ENCODE measurements at places on chromosomes 16 and 17. TPM values are rescaled to one million over a fixed set of nuclear protein-coding genes. Genes with fewer than 3 reads are reported as not detected.

GRCh38 chr16:89202422-89203215 lies 2.3 kb upstream of the SLC22A31 start:
- DNase-seq, result no peak

- no peak for DNase-seq
These were observed 450.6 kb upstream of the PSMD7 start for GRCh38 chr16:73846007-73846330.

DNA sequence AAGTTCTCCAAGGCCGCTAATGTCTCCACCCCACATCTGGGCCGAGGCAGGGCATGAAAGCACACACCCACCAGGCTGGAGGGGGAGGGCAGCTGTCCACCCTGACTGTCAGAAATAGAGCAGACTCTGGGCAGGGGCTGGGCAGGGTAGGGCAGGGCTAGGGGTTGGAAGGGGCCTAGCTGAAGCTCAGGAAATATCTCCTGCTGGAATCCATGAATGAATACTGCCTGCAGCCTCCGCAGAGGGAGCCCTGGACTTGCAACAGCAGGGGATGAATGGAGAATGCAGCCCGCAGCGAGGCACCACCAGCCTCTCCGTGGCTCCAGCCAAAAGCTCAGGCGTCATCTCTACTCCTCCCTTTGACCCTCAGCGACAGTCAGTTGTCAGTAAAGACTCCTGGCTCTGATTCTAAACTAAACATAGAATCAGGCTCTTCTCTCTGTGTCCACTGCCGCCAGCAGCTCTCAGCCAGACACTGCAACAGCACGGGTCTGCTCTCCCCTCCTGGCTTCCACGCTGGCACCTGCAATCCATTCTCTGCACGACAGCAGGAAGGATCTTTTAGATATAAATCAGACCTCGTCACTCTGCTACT lies 23.9 kb upstream of the NGFR start:
- DNase-seq, result no peak

GRCh38 chr17:1002412-1002753 lies 5.5 kb downstream of the TIMM22 start:
- DNase-seq, result no peak

GRCh38 chr16:83951544-83951943 lies 1.5 kb upstream of the OSGIN1 start:
- no peak for DNase-seq

Gene PRAC2
- total RNA-seq, result 0.71 TPM

Gene PRSS27
- total RNA-seq, result 0.24 TPM

Gene NHLRC4
- total RNA-seq, result 0.56 TPM

All from SK-MEL-5 (cell line).